ENCODE measurements at places on chromosomes 7 and 10.

DNA sequence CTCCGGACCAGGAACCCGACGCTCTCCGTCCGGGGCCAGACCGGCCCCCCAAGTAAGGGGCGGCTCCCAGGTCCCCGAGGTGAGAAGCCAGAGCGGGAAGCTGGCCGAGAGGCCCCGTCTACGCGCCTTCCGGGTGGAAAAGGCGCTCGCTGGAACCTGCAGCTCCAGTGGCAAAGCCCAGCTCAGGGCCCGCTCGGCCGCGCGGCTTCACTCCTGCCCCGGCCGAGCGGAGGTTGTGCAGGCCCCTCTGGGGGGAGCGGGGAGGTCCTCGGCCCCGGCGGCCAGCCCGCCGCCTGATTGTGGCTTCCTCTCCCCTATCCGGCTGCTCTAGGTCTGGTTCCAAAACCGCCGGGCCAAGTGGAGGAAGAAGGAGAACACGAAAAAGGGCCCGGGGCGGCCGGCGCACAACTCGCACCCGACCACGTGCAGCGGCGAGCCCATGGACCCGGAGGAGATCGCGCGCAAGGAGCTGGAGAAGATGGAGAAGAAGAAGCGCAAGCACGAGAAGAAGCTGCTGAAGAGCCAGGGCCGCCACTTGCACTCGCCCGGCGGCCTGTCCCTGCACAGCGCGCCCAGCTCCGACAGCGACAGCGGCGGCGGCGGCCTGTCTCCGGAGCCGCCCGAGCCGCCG lies 2.9 kb downstream of the UNCX start:
- no peak for DNase-seq

- DNase-seq = no peak
These were observed 13.9 kb downstream of the VCL start for GRCh38 chr10:74011770-74012169.

- DNase-seq = no peak
These were observed 264.7 kb downstream of the BAMBI start for GRCh38 chr10:28942012-28942411.

DNA sequence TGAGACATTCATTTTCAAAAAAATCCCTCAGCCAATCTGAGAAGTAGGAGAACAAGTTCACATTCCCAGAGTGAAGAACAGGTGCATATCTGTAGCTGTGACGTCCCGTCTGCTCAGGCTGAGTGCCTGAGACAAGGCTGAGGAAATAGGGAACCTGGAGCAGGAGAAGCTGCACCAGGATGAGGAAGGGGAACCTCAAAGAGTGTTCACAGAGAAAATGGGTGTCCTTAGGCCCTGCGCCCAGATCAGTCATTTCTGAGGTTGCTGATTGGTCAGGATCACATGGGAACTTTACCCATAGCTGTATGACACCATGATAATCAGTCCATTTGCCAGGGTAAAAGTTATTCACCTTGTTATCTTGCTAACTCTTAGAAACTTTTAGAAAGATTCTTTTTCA lies 34.2 kb upstream of the TARP start:
- no peak for DNase-seq

DNA sequence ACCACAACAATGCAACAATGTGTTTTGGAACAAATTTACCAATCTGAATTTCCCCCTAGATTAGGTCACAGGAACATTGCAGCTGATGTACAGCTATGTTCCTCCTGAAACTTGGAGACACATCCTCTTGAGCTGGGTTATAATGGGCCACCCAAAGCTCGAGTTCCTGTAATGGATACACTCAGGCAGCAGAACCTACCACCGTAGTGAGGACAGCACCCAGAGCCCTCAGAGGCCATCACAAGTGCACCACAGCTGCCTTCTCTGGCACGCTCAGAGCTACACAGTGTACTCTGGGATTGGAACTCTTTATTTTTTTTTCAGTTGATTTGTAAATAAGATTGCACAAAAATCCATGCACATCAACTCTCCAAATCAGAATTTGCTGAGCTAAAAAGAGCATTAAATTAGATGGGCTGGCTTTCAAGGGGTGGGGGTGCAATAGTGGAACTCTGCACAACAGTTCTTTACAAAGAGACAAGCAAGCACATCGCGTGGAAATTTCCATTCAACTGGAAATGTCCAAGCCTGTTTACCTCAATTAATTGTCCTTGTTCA lies 56.7 kb downstream of the EGFR start:
- no peak for DNase-seq

DNA sequence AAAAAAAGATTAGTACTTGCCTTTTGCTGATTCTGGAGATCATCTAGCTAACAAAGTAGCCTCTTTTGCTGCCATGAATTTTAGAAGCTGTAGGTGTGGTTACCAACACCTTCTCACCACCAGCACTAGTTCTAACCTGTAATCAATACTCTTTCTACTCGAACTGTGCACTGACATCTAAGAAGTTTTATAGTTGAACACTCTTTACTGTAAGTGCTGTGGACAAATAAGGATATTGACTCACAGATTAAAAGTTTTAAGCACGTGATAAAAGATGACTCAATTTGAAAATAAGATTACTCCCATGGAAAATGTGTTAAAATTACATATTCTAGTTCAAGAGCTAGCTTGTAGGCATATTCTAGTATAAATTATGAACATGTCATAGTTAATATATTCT lies 89.9 kb downstream of the REEP3 start:
- no peak for DNase-seq

GRCh38 chr10:27413831-27414348 lies 90.2 kb upstream of the RAB18 start:
- no peak for DNase-seq

- DNase-seq = no peak
These were observed 471.2 kb downstream of the GLRX3 start for GRCh38 chr10:130607366-130607765.

GRCh38 chr7:144908943-144909556 lies 73.2 kb upstream of the TPK1 start:
- DNase-seq = no peak

GRCh38 chr7:54331311-54331710 lies 210.9 kb upstream of the VSTM2A start:
- no peak for DNase-seq

GRCh38 chr7:128108641-128109423 lies 77.6 kb upstream of the LRRC4 start:
- DNase-seq = no peak

- DNase-seq = no peak
These were observed 33.6 kb downstream of the WASL start for GRCh38 chr7:123715198-123715597.

- DNase-seq = no peak
These were observed 32.0 kb downstream of the GRID1 start for GRCh38 chr10:86334488-86335085.

- no peak for DNase-seq
These were observed 55.6 kb downstream of the STEAP1B start for GRCh38 chr7:22444181-22444971.

DNA sequence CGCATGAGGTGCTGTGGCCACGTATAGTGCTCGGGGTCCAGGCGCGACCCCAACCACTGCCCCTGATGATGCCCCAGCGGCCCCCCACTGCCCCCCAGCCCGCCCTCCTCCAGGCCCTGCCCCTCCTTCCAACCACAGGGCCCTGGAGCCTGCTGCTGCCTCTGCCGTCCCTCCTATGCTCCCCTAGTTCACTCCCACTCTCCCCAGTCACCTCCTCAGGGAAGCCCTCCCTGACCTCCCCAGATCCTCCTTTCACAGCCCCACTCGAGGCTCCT lies 93.8 kb downstream of the UNCX start:
- DNase-seq = no peak

- DNase-seq = no peak
These were observed 78.4 kb downstream of the NRG3 start for GRCh38 chr10:81953420-81953819.

DNA sequence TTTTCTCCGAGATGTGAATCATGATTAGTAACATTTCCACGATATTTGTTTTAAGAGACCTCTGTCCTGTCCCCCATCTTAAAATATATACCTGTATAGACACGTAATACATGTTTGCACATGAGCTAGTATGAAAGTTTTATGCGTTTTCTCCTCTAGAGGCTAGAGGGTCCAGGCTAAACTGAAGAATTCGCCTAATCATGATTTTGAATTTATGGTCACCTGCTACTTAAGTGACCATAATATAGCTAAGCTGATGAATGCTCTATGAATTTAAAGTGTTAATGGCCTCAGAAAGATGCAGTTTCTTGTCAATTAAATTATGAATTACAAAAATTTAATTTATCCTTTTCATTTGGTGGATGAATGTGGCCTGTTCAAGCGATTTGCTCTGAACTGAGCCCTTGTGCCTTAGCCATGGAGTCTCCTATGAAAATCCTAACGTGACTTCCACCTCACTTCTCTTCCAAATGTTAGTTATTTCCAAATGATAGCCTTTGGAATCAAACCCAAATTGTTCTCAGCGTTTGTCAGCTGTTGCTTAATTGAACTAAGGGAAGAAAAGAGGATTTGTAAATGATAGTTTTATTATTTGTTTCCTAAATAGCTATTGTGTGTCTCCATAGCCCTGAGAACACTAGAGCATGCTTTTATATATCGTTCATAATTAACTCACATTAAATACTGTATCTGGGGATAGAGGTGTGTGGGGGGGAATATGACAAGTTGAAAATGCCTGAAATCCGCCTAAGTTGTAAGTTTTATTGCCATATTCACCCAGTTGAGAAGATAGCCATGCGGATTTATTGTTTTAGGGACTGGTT lies 2.3 kb downstream of the CELF2 start:
- no peak for DNase-seq

GRCh38 chr7:31478721-31479120 lies 35.2 kb upstream of the ITPRID1 start:
- no peak for DNase-seq

- DNase-seq = no peak
These were observed 112.5 kb upstream of the GHITM start for GRCh38 chr10:84026821-84027257.

DNA sequence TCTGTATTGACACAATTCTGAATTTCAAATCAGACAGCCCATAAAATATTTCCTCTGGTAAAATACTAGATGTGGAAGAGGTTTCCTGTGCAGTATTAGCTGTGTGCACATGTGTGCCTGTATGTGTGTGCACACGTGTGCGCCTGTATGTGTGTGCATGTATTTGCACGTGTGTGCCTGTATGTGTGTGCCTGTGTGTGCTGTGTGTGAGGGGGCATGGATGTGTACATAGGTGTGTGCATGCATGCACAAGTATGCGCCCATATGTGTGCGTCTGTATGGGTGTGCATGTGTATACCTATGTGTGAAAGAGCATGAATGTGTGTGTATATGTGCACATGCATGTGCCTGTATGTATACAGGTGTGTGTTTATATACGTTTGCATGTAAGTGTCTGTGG lies 191.4 kb downstream of the KLF6 start:
- DNase-seq = no peak

- no peak for DNase-seq
These were observed 5.6 kb downstream of the TPK1 start for GRCh38 chr7:144830024-144830785.

DNA sequence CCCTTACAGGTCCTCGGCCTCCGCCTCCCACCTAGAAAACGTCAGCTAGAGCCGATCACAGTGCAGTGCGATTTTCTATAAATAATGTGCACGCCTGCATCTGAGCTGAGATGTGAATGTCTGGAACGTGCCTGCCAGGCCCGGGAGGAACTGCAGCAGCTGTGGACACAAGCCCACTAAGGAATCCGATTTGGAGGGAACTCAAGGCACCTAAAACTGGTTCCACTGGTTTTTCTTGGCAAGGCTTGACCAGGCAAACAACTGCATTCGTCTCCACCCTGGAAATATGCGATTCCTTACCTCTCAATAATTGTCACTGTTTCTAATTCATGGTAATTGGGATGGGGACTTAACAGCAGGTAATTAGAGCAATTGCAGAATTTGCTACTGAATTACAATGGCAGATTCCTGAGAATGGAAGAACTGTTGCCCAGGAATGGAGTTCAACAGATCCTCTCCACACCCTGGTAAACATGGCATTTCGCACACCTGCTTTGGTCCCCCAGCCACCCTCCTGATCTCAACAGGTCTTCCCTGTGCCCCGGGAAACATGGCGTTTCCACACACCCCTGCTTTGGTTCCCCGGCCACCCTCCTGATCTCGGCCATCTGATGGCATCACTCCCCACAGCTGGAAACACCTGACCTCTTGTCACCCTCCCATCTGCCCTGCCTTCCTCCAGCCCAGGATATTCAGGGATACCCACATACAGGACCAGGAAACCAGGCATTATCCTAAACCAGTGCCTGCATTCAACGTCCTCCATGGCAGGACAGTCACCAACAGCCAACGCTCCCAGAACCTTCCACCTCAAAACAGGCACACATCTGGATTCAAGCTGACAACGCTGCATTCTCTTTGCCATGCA lies 76.0 kb downstream of the DIP2C start:
- no peak for DNase-seq

DNA sequence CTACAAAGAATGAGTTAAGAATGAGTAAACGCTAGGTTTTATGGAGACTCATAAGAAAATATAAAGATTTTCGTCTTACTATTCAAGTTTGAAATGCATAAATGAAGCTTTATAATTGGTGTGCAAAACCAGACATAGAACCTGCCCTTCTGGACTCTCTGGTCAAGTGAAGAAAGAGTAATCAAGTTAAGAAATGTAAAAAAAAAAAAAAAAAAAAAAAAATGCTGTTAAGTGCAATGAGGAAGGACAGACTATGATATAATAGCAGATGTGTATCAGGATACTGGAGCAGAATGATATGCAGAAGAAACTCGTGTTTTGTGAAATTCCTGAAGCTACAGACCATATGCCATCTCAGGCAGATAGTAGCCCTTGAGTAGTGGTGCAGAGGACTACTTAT lies 5.6 kb downstream of the PCGF5 start:
- no peak for DNase-seq

DNA sequence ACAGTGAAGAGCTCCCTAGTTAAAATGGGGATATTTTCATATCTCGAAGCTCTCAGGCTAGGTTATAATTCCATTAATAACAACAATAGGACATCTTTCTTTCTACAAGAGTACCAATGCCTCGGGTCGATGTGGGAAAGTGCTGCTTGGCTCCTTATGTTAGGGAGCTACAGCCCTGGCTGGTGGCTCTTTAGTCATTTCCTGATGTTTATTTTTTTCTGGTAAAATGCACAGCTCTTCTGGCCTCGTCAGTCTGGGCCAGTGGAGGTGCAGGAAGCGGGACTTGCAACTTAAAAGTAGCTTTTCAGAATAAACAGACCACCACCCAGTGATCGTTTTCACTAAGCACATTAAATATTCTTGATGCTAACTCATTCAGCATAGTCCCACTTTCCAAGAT lies 58.3 kb downstream of the MKX start:
- no peak for DNase-seq

DNA sequence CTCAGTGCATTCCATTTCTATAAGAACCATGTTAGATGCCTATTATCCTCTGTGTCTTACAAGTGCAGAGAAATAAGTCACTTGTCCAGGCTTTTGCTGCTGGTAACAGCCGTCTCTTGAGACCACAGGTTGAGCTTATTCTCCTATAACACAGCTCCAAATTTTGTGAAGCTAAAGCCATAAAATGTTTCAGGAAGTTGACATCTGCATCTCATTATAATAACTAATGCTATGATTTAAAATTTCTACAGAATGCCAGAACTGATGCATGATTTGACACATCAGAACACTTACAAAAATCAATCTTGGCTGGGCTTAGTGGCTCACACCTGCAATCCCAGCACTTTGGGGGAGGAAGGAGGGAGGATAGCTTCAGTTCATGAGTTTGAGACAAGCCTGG lies 986.9 kb downstream of the TYW1 start:
- DNase-seq = no peak

Data from activated CD4-positive, alpha-beta T cell treated with anti-CD3 and anti-CD28 coated beads, Interleukin-2, amount 50 U/mL, for 4 hours (primary cell).